ENCODE measurements at places on chromosomes 6 and 20. TPM values are rescaled to one million over a fixed set of nuclear protein-coding genes. Genes with fewer than 3 reads are reported as not detected.

Gene MTFR2
- total RNA-seq: 0.72 TPM

Gene TOMM34
- 97.5 TPM for total RNA-seq

Gene CAP2
- 14.5 TPM for total RNA-seq

Gene ATAT1
- total RNA-seq: 3.3 TPM

Gene LY86
- not detected for total RNA-seq

Gene SPDEF
- total RNA-seq: not detected

Gene PSMF1
- 120 TPM for total RNA-seq

Gene OR12D3
- not detected for total RNA-seq

Gene FAM209B
- not detected for total RNA-seq

Gene PHACTR3
- total RNA-seq: not detected

Data from IMR-90 (cell line).